T-helper 17 cell (primary cell): ENCODE measurements at places on chromosomes 2 and 18. TPM values are rescaled to one million over a fixed set of nuclear protein-coding genes. Genes with fewer than 3 reads are reported as not detected.

SESTD1 gene
- 16.3 TPM for total RNA-seq

IL1RN gene
- 0.68 TPM for total RNA-seq

CGREF1 gene
- not detected for total RNA-seq

TANC1 gene
- 1.4 TPM for total RNA-seq

SERPINB3 gene
- not detected for total RNA-seq

NGEF gene
- not detected for total RNA-seq

NEU2 gene
- not detected for total RNA-seq

GATA6 gene
- total RNA-seq, result not detected

CFC1 gene
- total RNA-seq, result not detected

CAVIN2 gene
- total RNA-seq, result 6.1 TPM

CFAP221 gene
- not detected for total RNA-seq

DNPEP gene
- 107 TPM for total RNA-seq

SFT2D3 gene
- 5.9 TPM for total RNA-seq

PAX8 gene
- 1.4 TPM for total RNA-seq

FOXD4L1 gene
- total RNA-seq, result 0.10 TPM

CARF gene
- total RNA-seq, result 10.5 TPM

TTC39C gene
- 187 TPM for total RNA-seq

HOXD11 gene
- total RNA-seq, result not detected

FAM98A gene
- total RNA-seq, result 22.2 TPM

TGFA gene
- total RNA-seq, result 3.8 TPM

SLC9A4 gene
- total RNA-seq, result 0.12 TPM

C2orf72 gene
- total RNA-seq, result not detected

RGPD4 gene
- total RNA-seq, result not detected

MARCO gene
- total RNA-seq, result not detected

NT5DC4 gene
- total RNA-seq, result not detected

CPO gene
- not detected for total RNA-seq
